ENCODE measurements at places on chromosomes 1 and 21.

DNA sequence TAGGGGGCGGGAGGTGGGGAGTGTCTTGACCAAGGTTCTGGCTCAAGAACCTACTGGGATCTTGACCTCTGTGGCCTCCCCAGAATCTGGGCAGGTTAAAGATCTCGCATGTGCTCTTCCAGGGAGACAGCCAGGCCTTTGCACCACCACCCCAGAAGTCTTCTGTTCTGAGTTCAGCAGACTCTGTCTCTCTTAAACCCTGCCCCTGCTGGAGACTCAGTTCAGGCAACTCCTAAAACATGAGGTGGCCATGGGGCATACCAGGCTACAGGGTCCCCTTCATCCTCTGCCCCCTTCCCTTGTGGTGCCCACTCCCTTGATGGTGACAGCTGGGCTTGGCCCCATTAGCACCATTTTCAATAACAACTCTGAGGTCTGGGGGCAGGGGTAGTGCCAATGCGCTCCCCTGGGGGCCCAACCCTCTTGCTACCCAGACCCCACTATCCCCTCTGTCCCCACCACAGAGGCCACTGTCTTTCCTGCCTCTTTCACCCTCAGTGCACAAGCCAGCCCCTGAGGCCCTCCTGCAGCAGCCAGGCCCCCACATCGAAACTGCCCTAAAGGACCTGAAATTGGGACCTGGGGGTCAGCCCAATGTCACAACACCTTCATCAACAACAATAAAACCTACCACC, 132.7 kb upstream of the RUNX3 start:
- no peak for DNase-seq

DNA sequence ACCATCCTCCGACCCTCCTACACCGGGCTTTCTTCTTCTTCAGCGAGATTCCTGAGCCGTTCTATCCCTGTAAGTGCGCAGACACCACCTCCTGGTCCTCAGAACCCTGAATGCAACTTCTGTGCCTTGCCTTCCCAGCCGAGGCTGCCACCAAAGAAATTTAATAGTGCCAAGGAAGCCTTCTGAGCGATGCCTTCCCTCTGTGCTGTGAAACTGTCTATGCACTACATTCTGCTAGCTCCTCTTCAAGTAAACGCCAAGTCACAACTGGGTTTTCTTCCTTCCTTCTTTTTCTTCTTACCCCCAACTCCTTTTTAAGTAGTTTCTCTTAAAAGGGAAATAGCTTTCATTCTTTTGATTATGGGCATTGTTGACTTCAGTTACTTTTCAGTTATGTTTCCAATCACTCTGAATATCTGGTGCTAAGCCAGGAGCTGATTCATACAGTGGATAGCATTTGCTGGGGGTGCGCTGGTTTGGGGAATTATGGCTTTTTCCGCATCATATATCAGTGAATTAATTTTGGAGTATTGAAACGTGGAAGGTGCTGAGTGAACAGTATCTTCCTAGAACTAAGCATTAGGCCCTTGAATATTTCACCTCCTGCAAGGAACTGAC, 38.6 kb upstream of the GPR88 start:
- no peak for DNase-seq

GRCh38 chr1:45753248-45754037, 3.0 kb upstream of the IPP start:
- no peak for DNase-seq

GRCh38 chr1:167538657-167539056, 14.9 kb downstream of the CREG1 start:
- peak; percentile 14 for DNase-seq

- DNase-seq = no peak
These were observed 6.9 kb downstream of the DMAP1 start for GRCh38 chr1:44220001-44220751.

DNA sequence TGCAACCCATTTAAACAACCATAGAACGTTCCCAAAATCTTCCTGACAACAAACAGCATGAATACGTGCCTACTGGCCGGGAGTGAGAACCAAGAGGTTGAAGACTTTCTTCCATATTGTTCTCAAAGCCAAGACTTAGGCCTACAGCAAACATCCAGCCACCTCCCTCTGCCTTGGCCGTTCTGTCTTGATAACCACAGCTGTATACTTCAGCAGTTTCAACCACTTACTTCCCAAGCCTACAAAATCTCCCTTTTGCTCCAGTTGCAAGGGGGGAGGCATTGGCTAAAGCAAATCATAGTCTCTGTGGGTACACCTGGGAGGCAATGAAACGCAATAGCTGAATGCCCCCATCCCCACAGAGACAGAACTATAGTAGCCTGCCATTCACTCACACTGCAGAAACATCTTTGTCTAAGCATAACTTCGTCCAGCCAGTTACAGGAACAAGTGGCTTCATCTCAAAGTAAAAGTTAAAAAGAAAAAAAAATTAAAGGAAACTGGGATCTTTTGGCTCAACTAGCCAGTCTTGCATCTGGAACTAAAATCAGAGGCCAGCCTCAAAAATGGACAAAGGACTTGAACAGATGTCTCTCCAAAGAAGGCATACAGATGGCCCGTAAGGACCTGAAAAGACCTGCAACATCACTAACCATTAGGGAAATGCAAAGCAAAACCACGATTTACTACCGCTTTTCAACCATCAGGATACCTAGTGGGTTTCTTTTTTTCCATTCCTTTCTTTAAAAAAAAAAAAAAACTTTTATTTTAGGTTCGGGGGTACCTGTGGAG, 186.0 kb downstream of the PSMG1 start:
- no peak for DNase-seq

- DNase-seq = no peak
These were observed 2.8 kb downstream of the KCNN3 start for GRCh38 chr1:154867064-154867825.

GRCh38 chr1:27057389-27057788, 44.7 kb upstream of the TENT5B start:
- no peak for DNase-seq

- DNase-seq = no peak
These were observed 31.0 kb upstream of the BEND5 start for GRCh38 chr1:48807554-48808260.

- no peak for DNase-seq
These were observed 68.0 kb downstream of the USP25 start for GRCh38 chr21:15797577-15798363.

- DNase-seq = no peak
These were observed 5.0 kb upstream of the MRPL24 start for GRCh38 chr1:156745881-156746280.

- no peak for DNase-seq
These were observed 5.6 kb upstream of the GPSM2 start for GRCh38 chr1:108871050-108871724.

- no peak for DNase-seq
These were observed 195.6 kb downstream of the HMCN1 start for GRCh38 chr1:185929776-185930175.

GRCh38 chr1:209590405-209590804, 6.9 kb downstream of the CAMK1G start:
- peak; percentile 51 for DNase-seq

- DNase-seq = no peak
These were observed 203.3 kb upstream of the JUN start for GRCh38 chr1:58986996-58987767.

- peak; percentile 34 for DNase-seq
These were observed 335.7 kb upstream of the SNX7 start for GRCh38 chr1:98325646-98326440.

GRCh38 chr1:246454655-246455054, 52.4 kb downstream of the SMYD3 start:
- no peak for DNase-seq

- DNase-seq = no peak
These were observed 541.5 kb upstream of the BEND5 start for GRCh38 chr1:49318218-49318617.
